ENCODE measurements at places on chromosomes 5 and 9. TPM values are rescaled to one million over a fixed set of nuclear protein-coding genes. Genes with fewer than 3 reads are reported as not detected.

DNA sequence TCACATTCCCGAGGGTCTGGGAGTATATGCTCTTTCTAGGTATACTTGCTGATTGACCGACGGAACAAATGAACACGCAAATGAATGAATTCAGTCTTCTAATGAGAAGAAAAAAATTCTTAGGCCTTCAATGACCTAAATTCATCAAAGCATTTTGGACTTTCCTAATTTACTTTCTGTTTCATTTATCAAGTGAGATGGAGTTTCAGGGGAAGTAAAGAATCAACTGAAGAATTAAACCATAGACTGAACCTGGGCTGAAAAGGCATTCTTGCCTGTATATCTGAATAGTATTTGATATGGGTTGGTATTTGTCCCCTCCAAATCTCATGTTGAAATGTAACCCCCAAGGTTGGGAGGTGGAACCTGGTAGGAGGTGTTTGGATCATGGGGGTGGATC, 64.1 kb downstream of the ZFAND5 start:
- peak overlapping the region; percentile 38 for H3K27ac ChIP-seq
- peaks cover 13% of the 10 kb centered on the region for H3K4me1 ChIP-seq

DNA sequence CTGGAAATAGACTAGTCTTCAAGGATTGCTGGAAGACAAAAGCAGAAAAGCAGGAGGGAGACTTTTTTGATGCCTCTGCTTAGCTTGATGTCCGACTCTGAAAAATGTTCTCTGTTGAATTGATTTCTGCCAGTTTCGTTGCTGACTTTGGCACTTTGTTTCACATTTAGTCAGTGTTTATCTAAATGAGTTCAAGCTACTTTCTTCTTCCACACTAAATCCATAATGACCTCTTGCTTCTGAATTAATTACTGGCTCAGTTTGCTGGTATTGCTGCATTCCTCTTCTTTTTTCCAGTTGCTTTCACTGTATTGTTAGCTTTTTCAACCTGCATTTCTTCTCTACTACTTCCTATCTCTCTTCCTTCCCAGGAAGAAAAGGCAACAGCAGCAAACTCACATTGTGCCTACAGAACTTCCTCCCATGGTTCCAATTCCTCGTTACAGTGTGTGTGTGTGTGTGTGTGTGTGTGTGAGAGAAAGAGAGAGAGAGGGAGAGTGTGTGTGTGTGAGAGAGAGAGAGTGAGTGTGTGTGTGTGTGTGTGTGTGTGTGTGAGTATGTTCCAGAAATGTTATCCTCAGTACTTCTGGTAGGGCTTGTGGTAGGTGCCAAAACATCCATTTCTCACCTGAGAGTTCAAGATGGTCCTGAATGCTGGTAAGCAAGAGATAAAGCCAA, 234.8 kb downstream of the CSNK1G3 start:
- DNase-seq, result no peak
- no peak overlapping the region for H3K4me3 ChIP-seq
- H3K27ac ChIP-seq, result no peak overlapping the region
- H3K27me3 ChIP-seq, result no peaks in the 10 kb centered on the region
- H3K4me1 ChIP-seq, result no peaks in the 10 kb centered on the region
- H3K36me3 ChIP-seq, result no peaks in the 10 kb centered on the region

DNA sequence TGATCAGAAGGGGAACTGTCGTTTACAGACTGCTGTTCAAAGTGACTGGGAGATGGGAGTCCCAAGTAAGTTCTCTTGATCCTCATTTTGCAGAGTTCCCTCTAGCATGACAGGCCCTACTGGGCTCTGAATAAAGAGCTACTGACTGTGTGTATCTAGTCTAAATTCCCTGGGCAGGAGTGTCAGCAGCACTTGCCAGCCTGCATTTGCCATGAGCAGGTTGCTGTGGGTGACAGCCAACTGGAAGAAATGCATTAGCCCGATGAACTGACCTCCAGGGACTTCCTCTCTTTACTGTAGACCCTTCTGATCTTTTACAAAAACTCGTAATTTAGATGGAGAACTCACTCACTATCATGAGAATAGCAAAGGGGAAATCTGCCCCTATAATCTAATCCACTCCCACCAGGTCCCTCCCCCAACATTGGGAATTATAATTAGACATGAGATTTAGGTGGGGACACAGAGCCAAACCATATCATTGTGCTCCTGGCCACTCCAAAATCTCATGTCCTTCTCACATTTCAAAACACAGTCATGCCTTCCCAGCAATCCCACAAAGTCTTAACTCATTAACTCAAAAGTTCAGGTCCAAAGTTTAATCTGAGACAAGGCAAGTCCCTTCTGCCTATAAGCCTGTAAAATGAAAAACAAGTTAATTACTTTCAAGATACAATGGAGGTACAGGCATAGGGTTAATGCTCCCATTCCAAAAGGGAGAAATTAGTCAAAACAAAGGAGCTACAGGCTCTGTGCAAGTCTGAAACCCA, 78.9 kb upstream of the CXCL14 start:
- H3K4me3 ChIP-seq, result no peak overlapping the region
- no peak for DNase-seq
- H3K27ac ChIP-seq, result no peak overlapping the region
- no peaks in the 10 kb centered on the region for H3K4me1 ChIP-seq

GRCh38 chr5:55151923-55152842, 7.8 kb upstream of the GPX8 start:
- peaks cover 36% of the 10 kb centered on the region for H3K27me3 ChIP-seq
- no peak for DNase-seq
- no peak overlapping the region for H3K27ac ChIP-seq
- H3K4me3 ChIP-seq, result no peak overlapping the region
- no peaks in the 10 kb centered on the region for H3K36me3 ChIP-seq

- H3K4me3 ChIP-seq, result peak overlapping the region; percentile 31
- peaks cover 12% of the 10 kb centered on the region for H3K36me3 ChIP-seq
- H3K27ac ChIP-seq, result peak overlapping the region; percentile 87
- no peak for DNase-seq
- peaks cover 30% of the 10 kb centered on the region for H3K4me1 ChIP-seq
Measured at GRCh38 chr5:98933445-98934072, 4.8 kb upstream of the CHD1 start.

DNA sequence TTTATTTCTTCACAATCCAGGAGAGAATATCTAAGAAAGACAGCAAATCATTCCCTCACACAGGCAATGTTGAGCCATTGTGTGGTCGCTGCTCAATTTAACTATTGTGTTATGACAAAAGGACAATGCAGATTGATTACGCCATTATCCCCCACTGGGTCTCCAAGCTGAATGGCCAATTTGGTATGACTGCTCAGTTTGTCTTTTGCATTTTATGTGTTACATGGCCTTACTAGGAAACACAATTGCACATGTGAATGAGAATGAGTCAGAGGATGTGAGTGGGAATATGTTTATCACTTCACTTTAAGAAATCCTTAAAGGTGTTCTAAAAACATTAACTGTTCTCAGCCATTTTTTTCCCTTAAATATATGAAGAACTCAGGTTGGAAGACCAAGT, 108.3 kb downstream of the FAM174A start:
- no peaks in the 10 kb centered on the region for H3K36me3 ChIP-seq
- no peak overlapping the region for H3K27ac ChIP-seq
- DNase-seq, result no peak
- H3K27me3 ChIP-seq, result no peaks in the 10 kb centered on the region

DNA sequence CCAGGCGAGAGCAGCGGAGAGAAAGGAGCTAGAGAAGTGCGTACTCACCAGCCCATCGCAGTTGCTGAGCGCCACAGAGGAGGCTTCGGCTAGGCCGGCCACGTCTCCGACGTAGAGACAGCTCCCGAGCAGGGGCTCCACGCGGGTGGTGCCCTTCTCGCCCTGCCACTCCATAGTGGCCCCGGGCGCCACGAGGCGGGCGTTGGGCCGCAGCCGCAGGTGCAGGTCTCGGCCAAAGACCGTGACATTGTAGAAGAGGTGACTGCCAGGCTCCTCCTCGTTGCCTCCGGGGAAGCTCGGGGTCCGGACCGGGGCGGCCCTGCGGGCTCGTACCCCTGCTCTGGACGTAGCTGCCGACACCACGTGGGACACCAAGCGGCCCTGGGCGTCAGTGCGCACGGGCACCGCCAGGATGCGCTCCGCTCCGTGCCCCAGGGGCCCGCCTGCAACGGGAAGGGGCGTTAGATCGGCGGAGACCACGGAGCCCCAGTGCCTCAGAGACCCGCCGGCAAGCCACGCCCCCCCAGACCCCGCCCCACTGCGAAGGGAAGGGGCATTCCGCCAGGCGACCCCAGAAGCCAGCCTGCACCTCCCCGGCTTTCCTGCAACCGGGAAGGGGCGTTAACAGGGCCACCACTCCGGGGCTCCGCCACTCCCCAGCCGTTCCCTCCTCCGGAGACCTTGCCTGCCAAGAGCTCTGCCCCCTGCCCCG, 1.4 kb downstream of the ADAMTS2 start:
- H3K27me3 ChIP-seq, result peaks cover 51% of the 10 kb centered on the region
- no peak overlapping the region for H3K27ac ChIP-seq

- H3K4me3 ChIP-seq, result no peak overlapping the region
- no peak for DNase-seq
- no peaks in the 10 kb centered on the region for H3K4me1 ChIP-seq
- H3K27me3 ChIP-seq, result no peaks in the 10 kb centered on the region
Measured at GRCh38 chr9:117444501-117444900, 29.6 kb upstream of the ASTN2 start.

DNA sequence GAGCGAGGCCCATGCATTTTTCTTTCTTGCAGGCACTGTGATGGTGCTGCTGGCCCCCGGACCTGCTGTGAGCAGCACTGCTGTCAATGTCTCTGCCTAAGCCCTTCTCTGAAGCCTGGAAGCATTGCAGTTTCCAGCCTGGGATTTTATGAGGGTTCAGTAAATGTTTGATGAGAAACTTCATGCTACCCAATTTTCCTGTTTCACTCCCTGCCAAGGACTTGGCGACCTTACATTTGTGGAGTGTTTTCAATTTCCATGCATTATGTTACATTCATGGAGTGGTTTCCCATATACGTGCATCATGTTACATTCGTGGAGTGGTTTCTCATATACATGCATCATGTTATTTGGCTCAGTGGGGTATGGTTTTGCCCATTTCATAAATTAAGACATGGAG, 90.7 kb upstream of the PTCH1 start:
- no peaks in the 10 kb centered on the region for H3K4me1 ChIP-seq
- H3K4me3 ChIP-seq, result no peak overlapping the region
- H3K36me3 ChIP-seq, result no peaks in the 10 kb centered on the region

DNA sequence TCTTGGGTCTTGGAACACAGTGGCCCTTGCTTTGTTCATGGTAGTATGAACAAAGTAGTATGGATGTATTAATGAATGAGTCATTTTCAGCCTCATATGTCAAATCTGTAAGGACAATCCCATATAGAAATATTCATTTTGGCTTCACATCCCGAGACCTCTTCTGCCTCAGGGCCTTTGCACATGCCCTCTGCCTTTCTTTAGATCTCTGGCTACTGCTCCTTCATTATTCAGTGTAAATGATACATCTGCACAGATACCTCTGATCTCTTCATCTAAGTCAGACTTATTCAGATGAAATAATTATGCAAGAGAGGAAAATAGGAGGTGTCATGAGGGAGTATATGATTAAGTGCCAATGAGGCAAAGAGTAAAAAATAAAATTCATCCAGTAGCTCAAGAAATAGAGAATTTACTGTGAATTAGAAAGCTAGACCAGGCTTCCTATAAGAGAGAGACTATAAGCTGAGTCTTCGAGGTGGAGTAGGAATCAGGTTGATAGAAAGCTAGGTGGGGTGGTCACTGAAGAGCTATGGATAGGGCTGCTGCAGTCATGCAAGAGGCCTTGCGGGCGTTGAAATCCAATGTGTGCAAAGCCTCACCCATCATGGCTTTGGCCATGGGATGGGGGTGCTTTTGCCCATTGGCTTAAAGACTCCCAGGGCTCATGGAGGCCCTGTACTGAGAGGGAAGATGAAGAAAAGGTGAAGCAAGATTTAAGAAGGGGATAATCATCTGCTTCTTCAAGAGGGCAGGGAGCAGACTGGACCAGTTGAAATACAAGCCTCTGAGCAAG, 3.7 kb upstream of the TTLL11 start:
- no peak overlapping the region for H3K4me3 ChIP-seq

- H3K36me3 ChIP-seq, result peaks cover 30% of the 10 kb centered on the region
- H3K27ac ChIP-seq, result peak overlapping the region; percentile 99
- H3K4me1 ChIP-seq, result peaks cover 33% of the 10 kb centered on the region
- peak overlapping the region; percentile 87 for H3K4me3 ChIP-seq
- no peak for DNase-seq
- H3K27me3 ChIP-seq, result no peaks in the 10 kb centered on the region
Measured at GRCh38 chr5:140546851-140547507, 483 bp upstream of the EIF4EBP3 start.

DNA sequence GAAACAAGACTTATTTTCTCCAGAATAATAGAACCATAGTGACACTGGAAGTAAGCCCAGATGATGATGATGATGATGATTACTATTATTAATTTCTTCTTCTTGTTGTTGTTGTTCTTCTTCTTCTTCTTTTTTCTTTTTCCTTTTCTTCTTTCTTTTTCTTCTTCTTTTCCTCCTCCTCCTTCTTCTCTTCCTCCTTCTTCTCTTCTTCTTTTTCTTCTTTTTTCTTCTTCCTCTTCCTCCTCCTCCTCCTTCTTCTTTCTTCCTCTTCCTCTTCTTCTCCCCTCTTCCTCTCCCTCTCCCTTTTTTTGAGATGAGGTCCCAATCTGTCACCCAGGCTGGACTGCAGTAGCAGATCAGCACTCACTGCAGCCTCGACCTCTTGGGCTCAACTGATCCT, 40.5 kb upstream of the RUFY1 start:
- no peak for DNase-seq
- peaks cover 5% of the 10 kb centered on the region for H3K4me1 ChIP-seq
- no peaks in the 10 kb centered on the region for H3K36me3 ChIP-seq
- H3K27me3 ChIP-seq, result peaks cover 5% of the 10 kb centered on the region
- no peak overlapping the region for H3K4me3 ChIP-seq

DNA sequence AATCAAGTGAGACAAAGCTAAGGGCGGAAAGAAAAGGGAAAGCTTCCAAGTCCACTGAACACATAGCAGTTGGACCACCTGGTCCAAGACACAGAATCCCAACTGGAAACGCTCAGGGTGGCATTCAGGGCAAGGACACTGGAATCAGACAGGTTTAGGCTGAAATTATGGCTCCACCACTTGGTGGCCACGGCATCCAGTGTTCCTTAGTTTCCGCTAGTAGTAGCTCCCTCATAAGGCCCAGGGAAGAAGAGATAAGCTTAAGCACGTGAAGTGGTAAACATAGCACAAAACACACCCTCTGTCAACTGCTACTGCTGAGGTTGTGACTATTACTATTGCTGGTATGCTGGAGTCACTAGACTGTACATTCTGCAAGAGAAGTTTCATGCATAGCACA, 209.4 kb downstream of the GLIS3 start:
- no peaks in the 10 kb centered on the region for H3K27me3 ChIP-seq
- no peak overlapping the region for H3K27ac ChIP-seq
- no peaks in the 10 kb centered on the region for H3K4me1 ChIP-seq
- H3K36me3 ChIP-seq, result no peaks in the 10 kb centered on the region

The SIMC1 gene
- total RNA-seq, result 31.6 TPM

The FRMPD1 gene
- total RNA-seq, result not detected

The PCDHGB2 gene
- total RNA-seq, result 0.88 TPM

The HEMGN gene
- 0.47 TPM for total RNA-seq

The HSPA4 gene
- 78.9 TPM for total RNA-seq

The GRM6 gene
- not detected for total RNA-seq

The NTRK2 gene
- total RNA-seq, result not detected

The ARRDC3 gene
- 90.6 TPM for total RNA-seq

The GHR gene
- total RNA-seq, result not detected

The GLE1 gene
- 41.6 TPM for total RNA-seq

The CD72 gene
- total RNA-seq, result 18.4 TPM

The SLC25A2 gene
- 1.3 TPM for total RNA-seq

The SPINK6 gene
- total RNA-seq, result not detected

Data from activated naive CD8-positive, alpha-beta T cell treated with anti-CD3 and anti-CD28 coated beads, Interleukin-2, amount 10 ng/mL, durations not matched to agents 7 days and 5 days (primary cell).